ENCODE measurements at places on chromosomes 16 and 17. TPM values are rescaled to one million over a fixed set of nuclear protein-coding genes. Genes with fewer than 3 reads are reported as not detected.
A peak's percentile ranks its signal among the peaks of the same experiment; 100 is the strongest.

The GAST gene
- not detected for total RNA-seq

The C17orf67 gene
- 2.0 TPM for total RNA-seq

The CCL18 gene
- total RNA-seq: 4.5 TPM

The CTRB1 gene
- not detected for total RNA-seq

DNA sequence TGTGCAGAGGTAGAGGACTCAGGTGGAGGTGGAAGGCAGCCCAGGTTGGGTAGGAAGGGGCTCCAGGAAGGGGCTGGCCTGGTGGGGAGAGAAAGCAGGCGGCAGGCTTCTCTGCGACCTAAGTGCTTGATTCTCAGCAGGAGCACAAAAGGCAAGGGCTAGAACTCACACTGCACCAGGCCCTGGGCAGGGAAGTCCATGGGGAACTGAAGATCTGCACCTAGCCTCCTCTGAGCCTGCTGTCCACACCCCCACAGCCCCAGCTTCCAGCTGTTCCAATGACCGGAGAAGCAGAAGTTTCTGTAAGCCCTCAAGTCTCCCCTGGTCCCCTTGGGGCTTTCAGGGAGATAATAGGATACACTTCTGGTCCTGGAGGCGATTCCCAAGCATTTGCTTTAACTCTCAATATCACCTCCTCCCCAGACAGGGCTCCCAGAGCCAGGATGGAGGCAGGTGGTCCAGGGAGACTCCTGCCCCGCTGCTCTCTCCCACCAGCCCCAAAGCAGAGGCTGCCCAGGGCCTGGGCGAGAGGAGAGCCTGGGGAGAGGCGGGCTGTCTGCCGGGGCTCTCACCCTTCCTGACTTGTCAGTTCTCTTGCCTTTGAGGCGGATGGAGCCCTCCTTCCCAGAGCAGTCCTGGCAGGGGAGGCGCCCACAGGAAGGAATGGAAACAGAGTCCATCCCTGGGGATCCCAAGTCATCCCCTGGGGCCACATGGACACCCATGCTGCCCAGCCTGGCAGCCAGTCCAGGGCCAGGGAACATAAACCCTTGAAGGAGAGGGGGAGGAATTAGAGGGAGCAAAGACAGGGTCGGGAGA is 126.0 kb downstream of the RBFOX3 start:
- no peak overlapping the region for H3K27ac ChIP-seq
- H3K36me3 ChIP-seq: no peaks in the 10 kb centered on the region
- no peaks in the 10 kb centered on the region for H3K27me3 ChIP-seq
- no peaks in the 10 kb centered on the region for H3K4me1 ChIP-seq
- no peak for DNase-seq

DNA sequence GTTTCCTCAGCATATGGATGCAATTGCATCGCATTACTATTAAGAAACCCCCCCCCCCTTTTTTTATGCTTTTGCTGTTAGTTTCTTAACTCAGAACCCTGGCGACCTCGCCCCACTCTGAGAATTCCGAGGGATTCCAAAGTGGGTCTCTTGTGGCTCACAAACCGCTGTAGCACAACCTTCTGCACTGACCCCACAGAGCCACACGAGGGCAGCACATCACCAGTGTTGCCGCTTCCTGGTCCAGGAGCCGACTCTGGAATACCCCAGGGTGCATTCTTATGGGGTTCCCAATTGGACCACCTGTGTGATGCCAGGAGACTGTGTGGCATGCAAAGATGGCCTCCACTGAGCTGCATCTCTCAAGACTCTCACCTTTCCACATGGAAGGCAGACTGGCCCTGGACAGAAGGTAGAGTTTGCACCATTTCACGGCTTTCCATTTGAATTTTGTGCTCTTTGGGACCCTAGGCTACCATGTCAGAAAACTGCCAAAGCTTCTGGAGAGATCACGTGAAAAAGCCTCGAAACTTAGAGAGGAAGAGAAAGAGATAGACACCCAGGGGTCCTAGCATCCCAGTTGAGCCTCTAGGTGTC is 432.7 kb upstream of the ASIC2 start:
- peak; percentile 36 for DNase-seq
- no peaks in the 10 kb centered on the region for H3K4me1 ChIP-seq
- no peak overlapping the region for H3K4me3 ChIP-seq
- no peaks in the 10 kb centered on the region for H3K36me3 ChIP-seq
- H3K27me3 ChIP-seq: no peaks in the 10 kb centered on the region
- H3K27ac ChIP-seq: no peak overlapping the region

DNA sequence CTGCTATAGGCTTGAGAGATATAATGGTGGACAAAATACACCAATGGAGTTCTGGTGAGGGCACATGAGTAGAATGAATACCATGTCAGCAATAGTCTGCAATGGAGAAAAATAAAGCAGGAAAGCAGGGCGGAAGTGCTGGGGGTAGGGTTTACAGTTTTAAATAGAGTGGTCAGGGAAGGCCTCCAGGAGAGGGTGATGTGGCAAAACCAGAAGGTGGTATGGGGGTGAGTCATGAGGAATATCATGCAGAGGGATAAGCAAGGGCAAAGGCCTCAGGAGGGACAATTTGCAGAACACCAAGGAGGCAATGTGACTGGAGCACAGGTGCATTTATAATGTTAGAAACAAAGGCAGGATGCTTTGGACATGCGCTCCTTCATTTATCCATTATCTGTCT is 102.0 kb downstream of the ITFG1 start:
- no peak for DNase-seq
- no peak overlapping the region for H3K27ac ChIP-seq
- H3K36me3 ChIP-seq: peaks cover 2% of the 10 kb centered on the region
- no peaks in the 10 kb centered on the region for H3K27me3 ChIP-seq
- no peaks in the 10 kb centered on the region for H3K4me1 ChIP-seq
- no peak overlapping the region for H3K4me3 ChIP-seq

DNA sequence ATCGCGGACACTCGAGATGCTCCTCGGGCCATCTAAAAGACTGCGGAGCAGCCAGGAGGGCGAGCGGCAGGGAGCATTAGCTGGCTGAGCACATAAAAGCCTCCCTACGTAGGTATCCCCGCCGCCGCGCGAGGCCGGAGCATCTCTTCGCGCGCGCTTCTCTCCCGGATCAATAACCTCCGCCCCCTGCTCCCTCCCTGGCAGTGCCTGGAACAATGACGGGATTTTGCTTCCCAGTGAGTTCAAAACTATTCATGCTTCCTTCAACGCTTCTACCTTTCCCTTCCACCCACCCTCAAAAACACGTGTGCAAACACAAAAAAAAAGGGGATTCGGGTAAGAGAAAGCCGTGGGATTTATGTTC is 984 bp downstream of the CENPV start:
- H3K27me3 ChIP-seq: no peaks in the 10 kb centered on the region
- H3K4me3 ChIP-seq: peak overlapping the region; percentile 73
- H3K27ac ChIP-seq: no peak overlapping the region
- peak; percentile 78 for DNase-seq
- H3K4me1 ChIP-seq: no peaks in the 10 kb centered on the region

All from kidney (tissue), 22 donors.